ENCODE measurements at places on chromosomes 4 and X. TPM values are rescaled to one million over a fixed set of nuclear protein-coding genes. Genes with fewer than 3 reads are reported as not detected.
A peak's percentile ranks its signal among the peaks of the same experiment; 100 is the strongest.

GRCh38 chr4:175953960-175954521 lies 111.6 kb upstream of the WDR17 start:
- no peak for DNase-seq

DNA sequence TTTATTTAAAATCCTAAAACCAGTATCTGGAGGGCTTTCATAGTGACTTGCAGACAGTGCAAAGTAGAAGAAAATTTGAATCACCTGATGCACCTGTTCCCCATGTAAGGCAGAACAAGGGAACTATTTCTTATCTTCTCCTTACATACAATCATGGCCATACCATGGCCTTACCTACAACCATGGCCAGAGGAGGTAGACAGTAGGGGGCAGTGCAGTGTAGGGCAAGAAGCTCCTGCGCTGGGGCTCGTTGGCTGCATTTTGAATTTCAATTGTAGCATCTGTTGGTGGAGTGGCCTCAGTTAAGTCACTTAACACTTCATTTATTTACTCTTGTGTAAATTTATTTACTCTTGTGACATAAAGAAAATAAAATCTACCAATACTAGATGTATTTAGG lies 33.0 kb downstream of the GALNTL6 start:
- DNase-seq, result no peak

- DNase-seq, result no peak
Observed at GRCh38 chr4:140080883-140081282, 73.1 kb downstream of the MAML3 start.

- peak; percentile 84 for DNase-seq
Observed at GRCh38 chrX:130110379-130111219, at the start of gene ELF4. ELF4 (minus strand) TSS chrX:130110497; CDS start chrX:130081330, 29,167 bp downstream.

DNA sequence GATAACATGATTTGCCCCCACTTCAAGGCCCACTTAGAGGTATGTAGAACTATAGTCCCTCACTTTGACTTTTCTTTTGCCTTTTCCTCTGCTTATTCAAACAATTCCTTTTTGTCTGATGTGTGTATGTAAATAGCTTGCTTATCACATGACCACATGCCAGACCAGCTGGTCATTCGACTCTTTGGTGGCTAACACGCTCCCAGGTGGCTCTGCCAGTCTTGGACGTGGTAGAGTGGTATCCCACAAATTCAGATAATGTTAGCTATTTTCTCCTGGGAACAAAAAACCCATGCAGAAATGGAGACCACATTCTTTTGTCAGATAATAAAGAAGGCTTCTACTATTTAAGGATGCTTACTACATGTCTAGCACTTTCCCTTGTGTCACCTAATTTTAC lies 47.9 kb downstream of the ARHGAP24 start:
- DNase-seq, result no peak

- no peak for DNase-seq
Observed at GRCh38 chrX:136227948-136228838, 23.0 kb downstream of the MAP7D3 start.

DNA sequence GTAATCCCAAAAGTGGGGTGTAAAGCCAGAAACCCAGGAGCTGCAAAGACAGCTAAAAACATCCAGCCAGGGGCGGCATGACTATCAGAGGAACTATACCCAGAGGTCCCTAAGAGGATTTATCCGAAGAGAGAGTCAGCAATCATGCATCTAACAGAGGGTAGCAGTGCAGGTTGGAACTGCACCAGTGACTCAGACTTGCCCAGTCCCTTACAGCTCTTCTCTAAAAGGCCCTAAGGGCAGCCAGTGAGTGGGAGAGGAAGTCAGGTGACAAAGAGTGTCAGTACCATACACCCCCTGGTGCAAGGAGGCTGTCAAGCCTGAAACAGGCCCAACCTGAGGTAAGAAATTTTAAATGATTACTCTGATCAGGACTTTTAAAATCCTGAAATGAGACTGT lies 88.1 kb downstream of the CAMK2D start:
- no peak for DNase-seq

DNA sequence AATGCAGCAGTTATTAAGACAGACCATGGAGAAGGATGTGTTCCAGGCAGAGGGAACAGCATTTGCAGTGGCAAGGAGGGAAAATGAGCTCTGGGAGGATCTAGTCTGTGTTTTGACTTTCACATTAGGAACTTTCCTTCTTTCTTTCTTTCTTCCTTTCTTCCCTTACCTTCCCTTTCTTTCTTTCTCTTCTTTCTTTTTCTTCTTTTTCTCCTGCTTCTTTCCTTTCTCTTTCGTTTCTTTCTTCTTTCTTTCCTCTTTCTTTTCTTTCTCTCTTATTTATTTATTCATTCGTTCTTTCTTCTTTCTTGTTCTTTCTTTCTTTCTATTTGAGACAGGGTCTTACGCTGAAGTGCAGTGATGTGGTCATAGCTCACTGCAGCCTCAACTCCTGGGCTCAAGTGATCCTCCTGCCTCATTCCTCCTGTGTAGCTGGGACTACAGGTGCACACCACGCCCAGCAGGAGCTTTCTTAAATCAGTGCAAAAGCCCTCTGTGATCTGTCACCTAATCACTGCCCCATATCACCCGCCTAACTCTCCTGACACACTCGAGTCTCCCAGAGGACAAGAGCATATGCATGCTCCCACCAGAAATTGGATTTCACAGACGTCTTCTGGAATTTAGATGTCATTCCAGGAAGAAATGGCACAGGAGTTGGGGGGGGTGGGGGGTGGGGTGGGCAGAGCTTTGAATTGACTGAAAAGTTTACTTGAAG lies 15.4 kb upstream of the SPATA4 start:
- no peak for DNase-seq

DNA sequence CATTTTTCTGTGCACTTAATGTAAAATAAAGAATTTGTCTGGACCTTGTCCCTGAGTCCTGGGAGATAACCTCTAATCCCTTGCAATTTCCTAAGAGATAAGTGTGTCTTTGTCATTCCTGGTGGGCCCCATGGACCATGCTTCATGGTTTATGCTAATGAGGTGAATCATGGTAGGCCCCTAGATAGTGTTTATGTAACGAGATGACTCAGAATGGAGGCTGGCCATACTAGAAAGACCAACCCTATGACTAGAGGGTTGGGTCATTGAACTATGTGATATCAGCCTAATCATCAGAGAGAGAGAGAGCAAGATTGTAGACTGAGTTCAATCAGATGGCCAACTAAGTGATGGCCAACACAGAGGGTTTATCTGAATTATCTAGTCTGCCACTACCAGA lies 64.2 kb upstream of the NHSL2 start:
- DNase-seq, result no peak

DNA sequence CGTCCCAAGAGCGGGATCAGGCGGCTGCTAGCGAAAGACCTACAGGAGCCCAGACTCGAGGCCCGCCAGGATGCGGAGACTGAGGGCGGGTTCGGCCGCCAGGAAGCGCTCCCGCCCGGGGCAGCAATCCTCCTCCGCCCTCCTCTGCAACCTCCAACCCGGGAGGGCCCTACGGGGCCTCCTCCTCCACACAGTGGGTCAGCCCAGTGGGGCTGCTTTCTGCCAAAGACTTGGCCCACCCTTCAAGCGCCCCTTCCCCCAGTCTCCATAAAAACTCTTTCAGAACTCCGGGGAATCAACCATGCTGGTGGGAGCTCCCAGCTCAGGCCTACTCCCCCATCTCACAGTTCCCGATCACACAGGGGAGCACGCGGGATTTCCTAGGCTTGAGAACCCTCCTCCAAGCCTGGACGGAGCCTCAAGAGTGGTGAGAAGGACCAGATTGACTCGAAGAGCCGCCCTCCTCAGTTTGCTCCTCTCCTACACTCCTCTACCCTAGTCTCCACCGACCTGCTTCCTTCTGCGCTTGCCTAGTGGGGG lies 77.5 kb downstream of the RLIM start:
- DNase-seq, result no peak

GRCh38 chr4:22427675-22428074 lies 88.2 kb downstream of the ADGRA3 start:
- DNase-seq, result no peak

DNA sequence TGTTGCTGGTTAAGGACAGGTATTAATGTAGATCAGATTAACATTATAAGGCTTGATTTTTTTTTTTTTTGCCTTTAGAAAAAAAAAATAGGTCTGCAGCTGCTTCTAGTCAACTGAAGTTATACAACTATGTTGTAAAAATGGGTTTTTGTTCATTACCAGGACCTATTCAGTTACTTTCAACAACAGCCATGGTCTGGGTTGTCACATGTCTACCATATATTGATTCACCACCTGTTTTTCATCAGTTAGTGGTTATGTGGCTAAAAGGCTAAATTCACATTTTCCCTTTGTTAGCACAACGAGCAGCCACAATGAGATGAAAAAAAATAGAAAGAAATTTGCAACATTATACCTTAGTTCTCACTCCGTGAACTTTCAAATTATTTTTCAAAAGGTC lies 45.5 kb downstream of the GLRB start:
- no peak for DNase-seq

DNA sequence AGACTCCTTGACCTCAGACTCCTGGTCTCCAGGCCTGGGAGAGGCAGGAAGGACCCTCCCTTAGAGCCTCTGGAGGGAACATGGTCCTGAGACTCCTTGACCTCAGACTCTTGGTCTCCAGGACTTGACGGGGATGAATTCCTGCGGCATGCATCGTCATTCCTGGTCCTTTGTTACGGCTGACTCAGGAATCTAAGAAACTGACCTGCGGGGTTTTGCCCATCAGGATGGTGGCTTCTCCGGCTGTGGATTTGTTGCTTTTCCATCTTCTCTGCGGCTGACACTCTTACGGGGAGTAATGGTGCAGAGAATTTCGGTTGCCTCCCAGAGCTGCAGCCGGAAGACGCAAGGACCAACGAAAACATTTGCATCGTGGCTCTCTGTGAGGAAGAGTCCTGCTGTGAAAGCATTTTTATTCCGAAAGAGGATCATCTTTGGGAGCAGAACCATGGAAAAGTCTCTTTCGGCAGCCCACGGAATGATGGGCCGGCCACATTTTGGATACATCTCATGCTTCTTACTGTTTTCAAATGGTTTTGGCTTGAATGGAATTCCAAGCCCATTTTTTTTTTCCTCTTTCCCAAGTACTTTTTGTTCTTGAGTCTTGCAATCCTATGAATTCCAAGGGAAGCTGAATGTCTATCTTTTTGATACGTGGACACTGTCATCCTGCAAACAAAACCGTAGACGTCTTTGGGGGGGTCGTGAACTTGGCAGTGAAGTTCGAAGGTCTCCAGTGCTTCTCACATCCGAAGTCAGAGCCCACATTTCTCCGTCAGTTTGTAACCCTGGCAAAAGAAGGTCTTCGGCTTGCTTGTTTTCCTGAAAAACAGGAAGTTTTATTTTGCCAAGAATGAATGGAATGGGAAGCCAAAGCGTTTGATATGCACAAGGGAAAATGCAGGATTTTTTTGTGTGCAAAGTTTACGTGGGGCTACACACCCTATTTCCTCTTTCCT lies 36.5 kb downstream of the SHOX start:
- no peak for DNase-seq

GRCh38 chrX:5388087-5388486 lies 840.6 kb downstream of the NLGN4X start:
- no peak for DNase-seq

- DNase-seq, result no peak
Observed at GRCh38 chrX:80667967-80668366, 141.7 kb downstream of the BRWD3 start.

GRCh38 chr4:105551965-105552746 lies at the start of gene ARHGEF38:
ARHGEF38 (plus strand) TSS chr4:105552620; CDS start chr4:105552766, 146 bp downstream.
- peak; percentile 67 for DNase-seq

DNA sequence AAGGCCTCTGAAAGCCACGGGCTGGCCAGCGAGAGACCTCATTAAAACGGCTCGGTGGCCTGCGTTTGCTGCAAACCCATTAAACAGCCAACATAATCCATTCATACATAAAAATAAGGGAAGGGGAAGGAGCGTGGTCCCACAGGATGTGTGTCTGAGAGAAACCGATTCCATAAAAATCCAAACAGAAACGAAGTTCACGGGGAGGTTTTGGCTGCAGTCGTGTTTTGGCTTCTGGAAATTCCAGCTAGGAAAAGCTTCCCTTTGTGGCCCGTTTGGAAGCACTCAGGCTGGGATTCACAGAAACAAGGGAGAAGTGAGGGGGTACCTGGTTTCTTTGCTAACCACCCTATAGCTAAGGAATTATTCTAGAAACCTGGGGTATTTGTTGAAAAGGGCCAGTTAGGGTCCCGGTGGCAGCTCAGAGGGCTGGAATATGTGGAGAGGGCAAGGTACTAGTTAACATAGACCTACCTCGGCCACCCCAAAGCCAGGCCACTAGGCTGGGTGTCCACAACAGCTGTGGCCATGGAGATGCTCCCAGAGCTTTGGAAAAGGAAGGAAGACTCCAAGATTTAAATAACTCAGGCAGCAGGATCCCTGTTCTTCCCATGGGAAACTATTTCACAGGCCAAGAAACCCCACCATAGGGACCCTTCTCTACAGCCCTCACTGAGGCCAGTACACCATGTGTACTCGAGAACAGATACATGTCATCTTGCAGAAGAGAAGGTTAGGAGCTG lies 166.8 kb downstream of the BCOR start:
- no peak for DNase-seq

DNA sequence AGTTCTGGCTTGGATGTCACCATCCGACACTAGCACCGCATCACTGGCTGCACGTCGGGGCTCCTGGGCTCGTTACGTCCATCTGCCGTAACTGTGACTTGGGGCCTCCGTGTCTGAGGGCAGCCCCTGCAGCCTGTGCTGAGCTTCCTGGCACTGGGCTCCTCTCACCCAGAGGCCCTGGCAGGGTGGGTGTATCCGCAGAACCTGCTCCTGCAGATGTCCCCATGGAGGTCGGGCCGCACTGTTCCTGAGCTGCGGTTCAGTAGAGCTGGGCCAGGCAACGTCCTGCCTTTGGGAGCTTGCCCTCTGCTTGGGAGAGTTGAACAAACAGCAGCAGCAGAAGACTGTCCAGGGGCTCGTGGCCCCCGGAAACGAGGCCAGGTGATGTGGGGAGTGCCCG lies 71.4 kb downstream of the RGS12 start:
- no peak for DNase-seq

DNA sequence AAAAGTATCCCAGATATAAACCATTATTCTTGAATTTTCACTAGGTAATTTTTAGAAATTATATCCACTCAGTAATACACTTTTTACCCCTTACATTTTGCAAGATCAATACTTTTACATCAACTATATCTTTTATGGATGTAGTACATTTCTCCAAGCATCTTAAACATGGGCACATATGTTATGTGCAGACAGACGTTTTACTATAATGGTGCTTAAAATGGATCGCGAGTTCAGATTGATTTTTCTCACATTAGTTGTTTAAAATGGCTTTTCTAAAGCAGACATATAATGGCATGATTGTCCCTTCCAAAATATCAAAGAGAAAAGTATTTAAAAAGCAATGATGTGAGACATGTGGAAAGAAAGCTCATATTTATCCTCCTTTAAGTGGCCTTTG lies 786.1 kb downstream of the PDHA2 start:
- DNase-seq, result no peak

DNA sequence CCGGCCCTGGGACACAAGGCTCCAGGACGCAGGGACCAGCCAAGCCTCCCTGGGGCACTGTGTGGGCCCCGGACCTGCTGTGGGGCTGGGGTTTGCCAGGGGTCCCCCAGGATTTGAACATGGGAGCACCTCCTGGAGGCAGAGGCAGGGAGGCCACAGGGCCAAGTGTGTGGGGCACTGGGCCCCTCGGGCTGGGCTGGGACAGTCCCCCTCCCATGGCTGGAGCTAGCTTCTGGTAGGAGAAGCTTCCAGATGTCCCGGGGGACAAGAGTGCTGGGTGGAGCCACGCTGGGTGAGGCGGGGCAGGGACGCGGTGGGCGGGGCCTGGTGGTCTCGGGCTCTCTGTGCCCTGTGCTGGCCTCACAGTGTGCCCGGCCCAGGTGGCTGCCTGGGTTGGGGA lies 18.6 kb downstream of the FGFRL1 start:
- DNase-seq, result no peak

CABS1 gene
- total RNA-seq, result not detected

TLR10 gene
- total RNA-seq, result 0.78 TPM

BEX2 gene
- 16.9 TPM for total RNA-seq

COL4A5 gene
- 26.6 TPM for total RNA-seq

SMR3B gene
- not detected for total RNA-seq

TSPYL2 gene
- total RNA-seq, result 44.4 TPM

DMP1 gene
- total RNA-seq, result not detected

Data from upper lobe of right lung (tissue), 1 donor.